ENCODE measurements at places on chromosomes 6 and 20.

DNA sequence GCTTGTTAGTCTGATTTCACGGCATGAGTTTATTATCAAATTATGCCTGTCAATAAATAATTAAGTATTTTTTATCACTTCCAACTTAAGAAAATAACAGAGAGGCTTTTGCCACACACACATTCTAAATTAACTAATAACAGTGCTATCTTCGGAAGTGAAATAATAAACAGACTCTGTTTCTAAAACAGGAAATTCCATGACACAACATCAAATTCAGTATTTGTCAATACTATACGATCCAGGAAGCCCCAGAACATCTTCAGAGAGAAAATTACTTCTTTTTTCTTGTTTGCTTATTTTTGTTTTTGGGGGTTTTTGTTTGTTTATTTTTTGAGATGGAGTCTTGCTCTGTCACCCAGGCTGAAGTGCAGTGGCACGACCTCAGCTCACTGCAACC is 150.7 kb upstream of the PRDM1 start:
- DNase-seq = no peak

- no peak for DNase-seq
These were observed 12.3 kb downstream of the NAPB start for GRCh38 chr20:23408957-23409356.

DNA sequence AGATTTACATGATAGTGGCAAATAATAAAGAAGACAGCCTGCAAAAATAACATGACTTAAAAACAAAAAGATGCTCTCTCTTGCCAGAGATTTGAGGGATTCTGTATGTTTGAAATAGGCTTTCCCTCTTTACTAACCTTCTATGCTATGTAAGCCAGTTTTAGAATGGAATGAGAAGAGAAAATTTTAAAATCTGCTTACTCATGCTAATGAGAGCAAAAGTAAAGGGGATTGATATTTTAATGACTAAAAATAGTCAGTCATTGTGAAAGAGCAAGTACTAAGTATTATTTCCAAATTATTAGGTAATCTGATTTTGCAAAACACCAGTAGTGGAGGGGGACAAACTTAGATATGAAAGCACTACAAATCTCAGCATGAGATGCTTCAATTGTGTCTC is 563.3 kb upstream of the ADGRB3 start:
- no peak for DNase-seq

GRCh38 chr20:63006540-63007359 is at the start of gene BHLHE23:
Gene BHLHE23 (minus strand): TSS chr20:63006964. CDS start chr20:63006774, 190 bp downstream.
- no peak for DNase-seq

DNA sequence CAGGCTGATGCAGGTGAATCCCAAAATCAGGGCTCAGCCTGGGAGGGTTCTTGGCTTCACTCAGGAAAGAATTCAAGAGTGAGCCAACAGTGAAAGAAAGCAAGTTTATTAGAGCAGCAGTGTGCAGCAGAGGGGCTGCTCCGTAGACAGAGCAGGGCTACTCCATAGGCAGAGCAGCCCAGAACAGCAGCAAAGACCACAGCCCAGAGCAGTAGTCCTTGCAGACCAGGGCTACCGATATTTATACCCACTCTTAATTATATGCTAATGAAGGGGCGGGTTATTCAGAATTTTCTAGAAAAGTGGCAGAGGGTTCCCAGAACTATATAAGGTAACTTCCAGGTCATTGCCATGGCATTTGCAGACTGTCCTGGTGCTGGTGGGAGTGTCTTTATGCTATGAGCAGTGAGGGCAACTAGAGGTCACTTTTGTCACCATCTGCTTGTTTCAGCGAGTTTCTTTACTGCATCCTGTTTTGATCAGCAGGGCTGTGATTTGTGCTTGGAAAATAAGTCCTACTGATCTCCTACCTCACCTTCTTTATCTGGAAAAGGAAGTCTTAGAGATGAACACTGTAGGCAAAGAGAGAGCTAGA is 39.8 kb upstream of the PTPN1 start:
- no peak for DNase-seq

DNA sequence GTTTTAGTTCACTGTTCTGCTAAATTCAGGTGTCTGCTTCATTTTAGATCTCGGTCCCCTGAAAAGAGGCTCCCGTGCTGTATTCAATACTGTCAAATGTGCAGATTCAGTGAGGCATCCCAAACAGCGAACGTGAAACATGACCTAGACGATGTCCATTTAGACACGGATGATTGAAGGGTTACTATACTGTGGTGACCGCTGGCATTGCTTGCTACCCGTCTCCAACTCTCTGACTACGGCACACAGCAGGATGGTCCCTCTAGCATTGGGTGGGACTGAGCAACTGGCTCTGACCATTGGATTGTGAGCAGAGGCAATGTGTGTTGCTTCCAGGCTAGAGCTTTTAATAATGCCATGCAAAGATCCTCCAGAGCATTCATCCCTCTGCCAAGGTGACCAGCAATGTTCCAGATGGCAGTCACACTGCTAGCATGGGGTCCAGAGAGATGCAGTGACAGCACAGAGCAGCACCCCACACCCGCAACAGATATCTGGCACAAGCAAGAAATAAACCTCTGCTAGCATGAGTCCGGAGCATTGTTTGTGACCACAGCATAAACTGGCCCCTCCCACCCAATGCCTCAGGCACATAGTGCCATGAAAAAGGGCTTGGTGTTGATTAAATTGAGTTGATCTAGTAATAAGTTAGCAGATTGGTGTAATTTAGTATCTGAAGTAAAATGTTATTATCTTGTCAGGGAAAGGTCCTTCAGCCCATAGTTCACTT is 9.0 kb downstream of the METTL24 start:
- DNase-seq = no peak

DNA sequence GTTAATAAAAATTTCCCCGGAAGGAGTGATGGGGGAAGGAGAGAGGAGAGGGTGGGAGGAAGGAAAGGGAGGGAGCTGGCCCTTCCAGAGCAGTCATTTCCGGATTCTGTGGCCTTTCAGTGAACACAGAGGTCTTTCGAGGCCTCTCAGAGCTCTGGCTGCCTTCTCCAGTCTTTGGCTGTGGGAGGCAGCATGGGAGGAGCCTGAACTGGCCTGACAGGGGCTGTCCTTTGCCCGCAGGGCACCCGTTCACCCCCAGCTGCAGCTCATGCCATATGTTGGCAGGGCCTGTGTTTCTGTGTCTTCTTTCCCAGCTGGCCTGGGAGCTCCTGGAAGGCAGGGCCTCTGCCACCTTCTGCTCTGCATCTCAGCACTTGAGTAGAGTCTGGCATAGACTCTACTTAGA is 95.5 kb downstream of the PPP1R14C start:
- no peak for DNase-seq

GRCh38 chr6:134435814-134436280 is 117.9 kb upstream of the SGK1 start:
- DNase-seq = no peak

DNA sequence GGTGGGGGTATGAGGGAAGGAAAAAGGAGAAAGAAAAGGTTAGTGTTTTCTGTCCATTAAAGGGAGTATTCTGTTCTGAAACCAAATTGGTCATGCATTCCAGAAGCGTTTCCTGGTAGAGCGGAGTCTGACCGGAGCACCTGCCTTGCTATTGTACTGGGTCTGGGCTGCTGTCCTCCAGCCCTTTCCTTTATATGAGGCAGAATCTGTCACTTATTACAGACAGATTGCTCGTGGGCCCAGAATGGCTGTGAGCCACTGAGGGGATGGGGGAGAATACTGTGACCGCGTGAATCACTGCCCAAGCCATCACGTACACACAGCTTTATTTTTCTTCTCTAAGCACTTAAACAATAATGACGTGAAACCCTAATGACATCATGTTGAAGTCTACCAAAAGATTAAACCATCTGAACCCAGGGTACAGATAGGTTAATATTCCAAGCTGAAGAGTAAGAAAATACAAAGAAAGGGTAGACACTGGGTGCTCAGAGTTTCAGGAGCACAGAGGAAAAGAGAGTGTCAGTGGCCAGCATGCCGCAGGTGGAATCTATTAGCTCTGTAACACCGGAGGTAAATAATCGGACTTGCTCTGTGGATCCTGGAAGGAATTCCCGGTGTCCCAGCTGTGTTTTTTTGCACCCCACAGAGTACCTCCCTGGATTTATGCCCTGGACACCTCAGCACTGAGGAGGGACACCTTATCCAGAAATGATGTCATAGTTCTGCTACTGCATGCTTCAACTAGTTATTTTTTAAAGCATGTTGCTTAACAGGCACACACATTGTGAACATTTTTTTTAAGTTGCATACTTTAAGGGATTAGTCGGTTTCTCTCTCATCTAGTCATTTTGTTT is 573.3 kb downstream of the PKHD1 start:
- DNase-seq = no peak

- no peak for DNase-seq
These were observed 3.6 kb downstream of the ARFRP1 start for GRCh38 chr20:63703976-63704748.

DNA sequence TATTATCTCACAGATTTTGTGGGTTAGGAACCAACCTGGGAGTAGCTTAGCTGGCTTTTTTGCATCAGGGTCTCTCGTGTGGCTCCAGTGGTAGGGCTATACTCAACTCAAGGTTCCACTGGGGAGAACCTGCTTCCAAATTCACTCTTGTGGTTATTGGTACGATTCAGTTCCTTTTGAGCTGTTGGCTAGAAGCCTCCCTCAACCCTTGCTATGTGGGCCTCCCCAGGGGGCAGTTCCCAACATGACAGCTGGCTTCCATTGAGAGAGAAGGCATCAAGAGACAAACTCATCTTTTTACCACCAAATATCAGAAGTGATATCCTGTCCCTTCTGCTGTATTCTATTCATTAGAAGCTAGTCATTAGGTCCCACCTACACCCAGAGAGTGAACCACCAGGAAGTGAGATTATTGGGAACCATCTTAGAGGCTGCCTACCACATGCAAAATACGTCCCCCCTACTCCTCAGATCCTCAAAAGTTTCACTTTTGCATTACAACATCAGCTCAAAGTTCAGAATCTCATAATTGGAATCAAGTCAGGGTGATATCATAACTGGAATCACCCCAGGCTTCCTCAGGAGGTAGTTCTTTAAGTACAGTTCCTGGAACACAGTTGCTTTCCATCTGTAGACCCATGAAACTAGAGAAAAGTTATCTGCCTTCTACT is 30.9 kb downstream of the MKKS start:
- no peak for DNase-seq

DNA sequence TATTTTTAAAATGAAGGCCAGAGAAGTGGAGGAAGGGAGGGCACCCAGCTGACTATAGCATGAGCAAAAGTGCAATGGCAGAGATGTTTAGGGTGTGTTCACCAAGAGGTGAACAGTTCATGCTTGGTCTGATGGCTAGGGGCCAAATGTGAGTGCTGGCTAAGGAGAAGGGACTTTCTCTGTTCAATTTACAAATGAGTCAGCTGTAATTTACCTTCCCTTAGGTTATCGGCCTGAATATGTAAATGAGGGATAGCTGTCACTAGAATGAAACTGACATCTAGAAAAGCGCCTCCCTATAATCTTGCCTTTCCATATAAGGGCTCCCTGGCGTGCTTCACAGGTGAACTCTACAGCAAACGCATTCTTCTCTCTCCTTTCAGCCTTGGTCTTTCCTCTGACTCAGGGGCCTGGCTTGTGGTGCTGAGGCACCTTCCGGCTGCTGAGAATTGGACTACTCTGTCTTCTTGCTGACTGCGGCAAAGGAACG is 114.7 kb upstream of the BACH2 start:
- DNase-seq = no peak

DNA sequence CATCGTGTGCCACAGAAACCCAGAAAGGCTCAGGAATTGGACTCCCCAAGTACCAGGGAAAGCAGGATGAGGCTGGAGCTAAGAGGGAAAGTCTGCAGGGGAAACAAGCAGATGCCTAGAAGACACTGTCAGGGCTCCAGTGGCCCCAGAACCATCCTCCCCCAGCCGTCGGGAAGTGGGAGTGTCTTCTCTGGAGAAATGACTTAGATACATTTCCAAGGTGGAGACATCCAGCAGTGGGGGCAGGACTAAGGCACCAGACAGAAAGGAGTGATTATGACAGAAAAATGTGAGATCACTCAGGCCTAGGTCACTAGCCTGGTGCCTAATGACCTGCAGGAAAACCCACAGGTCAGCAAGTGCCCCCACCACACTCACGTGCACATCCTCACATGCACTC is 36.0 kb upstream of the VSX1 start:
- DNase-seq = no peak

DNA sequence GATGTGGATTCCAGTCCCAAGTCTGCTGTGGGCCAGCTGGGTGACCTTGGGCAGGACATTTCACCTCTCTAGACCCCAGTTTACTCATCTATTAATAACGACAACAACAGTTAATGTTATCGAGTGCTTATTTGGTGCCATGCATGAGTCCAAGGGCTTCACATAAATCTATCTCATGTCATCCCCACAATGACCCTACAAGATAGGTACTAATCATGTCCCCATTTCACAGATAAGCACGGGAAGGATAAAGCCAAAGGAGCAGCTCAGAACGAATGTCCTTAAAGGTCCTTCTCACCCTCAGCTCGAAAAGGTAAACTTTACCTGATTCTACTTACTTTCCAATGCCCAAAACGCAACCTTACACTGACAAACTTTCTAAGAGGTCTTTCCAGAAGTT is 35.7 kb downstream of the TRAM2 start:
- no peak for DNase-seq

DNA sequence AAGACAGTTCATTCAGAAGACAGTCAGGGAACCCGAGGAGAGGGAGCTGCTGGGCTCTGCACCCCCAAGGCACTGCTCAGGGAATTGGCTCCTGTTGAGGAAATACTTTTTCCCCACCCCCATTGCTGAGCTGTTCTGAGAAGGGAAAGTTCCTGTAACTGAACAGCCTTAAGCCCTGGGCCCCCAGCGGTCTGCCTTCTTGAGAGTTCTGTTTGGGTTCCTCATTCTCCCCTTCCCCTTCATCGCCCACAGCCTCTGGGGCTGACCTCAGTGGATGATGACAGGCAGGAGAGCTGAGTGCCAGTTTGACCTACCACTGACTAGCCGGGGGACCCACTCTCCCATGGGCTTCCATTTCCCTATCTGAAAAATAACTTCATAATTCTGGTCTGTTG is 10.7 kb downstream of the HCK start:
- DNase-seq = no peak

- peak; percentile 7 for DNase-seq
These were observed 143.7 kb downstream of the RALGAPA2 start for GRCh38 chr20:20568604-20569205.

- peak; percentile 56 for DNase-seq
These were observed 421.0 kb downstream of the TENT5A start for GRCh38 chr6:81331526-81331925.

DNA sequence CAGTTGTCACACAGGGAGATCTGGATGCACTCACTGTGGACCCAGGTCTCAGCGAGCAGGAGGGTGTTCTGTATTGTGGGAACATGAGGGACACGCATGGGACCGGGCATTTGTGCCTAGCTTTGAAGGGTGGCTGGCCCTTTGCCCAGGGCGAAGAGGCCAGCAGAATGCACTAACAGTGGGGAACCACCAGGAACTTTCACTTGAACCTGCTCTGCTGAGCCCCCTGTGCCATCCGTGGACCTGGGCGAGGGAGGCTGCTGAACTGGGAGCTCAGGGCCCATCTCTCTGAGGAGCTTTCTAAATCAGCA is 1.2 kb upstream of the ULBP2 start:
- DNase-seq = no peak

GRCh38 chr6:21915707-21916260 is 322.2 kb downstream of the SOX4 start:
- peak; percentile 37 for DNase-seq

GRCh38 chr6:44035621-44036020 is 91.6 kb downstream of the MRPL14 start:
- DNase-seq = no peak

GRCh38 chr6:33492093-33492492 is 37.7 kb downstream of the ZBTB9 start:
- DNase-seq = no peak
